ENCODE measurements at places on chromosomes 2 and 18.

DNA sequence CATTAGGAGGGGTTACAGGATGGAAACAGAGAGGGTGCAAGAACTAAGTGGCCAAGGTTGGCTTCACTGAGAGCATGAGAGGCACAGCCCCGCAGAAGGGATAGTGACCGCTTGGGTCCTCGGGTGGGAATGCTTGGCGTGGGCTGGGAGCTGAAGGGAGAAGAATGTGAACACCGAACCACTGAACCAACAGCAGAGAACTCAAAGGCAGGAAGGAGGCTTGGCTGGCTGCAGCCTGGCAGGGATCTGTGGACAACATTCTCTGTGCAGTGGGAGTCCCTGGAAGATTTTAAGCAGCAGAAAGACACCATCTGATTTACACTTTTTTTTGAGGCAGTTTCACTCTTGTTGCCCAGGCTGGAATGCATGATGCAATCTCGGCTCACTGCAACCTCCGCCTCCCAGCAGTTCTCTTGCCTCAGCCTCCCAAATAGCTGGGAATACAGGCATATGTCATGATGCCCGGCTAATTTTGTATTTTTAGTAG is 33.9 kb downstream of the SOWAHC start:
- DNase-seq: no peak

DNA sequence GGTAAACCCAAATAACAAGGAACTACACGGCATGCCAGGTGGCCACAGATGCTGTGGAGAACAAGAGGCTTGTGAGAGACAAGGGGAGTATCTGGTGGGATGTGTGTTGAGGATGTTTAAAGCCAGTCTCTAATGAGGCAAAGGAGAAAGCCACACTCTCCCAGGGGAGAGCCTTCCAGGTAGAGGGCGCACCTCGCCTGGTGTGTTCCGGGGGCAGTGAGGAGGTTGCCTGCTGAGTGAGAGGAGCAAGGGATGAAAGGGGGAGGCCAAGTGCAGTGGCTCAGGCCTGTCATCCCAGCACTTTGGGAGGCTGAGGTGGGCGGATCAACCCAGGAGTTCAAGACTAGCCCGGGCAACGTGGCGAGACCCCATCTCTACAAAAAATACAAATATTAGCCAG is 16.2 kb downstream of the SAG start:
- DNase-seq: no peak

DNA sequence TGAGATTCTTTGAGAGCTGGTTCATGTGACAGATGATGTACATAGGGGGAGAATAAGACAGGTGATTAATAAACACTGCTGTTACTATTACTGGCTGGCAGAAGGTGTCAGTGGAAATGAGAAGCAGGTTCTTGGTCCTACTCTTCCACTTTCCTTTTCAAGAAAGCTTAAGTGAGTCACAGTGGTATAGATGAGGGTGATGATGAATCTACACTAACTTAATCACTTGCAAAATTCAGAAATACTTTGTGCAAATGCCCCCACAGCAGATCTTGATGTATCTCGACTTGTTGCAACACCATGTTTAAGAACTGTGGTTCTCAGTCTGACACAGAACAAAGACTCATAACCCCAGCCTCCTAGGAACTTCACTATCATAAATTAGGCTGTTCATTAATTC is 35.9 kb upstream of the MGAT5 start:
- no peak for DNase-seq

- no peak for DNase-seq
Measured at GRCh38 chr2:168594778-168595177, 138.7 kb downstream of the CERS6 start.

DNA sequence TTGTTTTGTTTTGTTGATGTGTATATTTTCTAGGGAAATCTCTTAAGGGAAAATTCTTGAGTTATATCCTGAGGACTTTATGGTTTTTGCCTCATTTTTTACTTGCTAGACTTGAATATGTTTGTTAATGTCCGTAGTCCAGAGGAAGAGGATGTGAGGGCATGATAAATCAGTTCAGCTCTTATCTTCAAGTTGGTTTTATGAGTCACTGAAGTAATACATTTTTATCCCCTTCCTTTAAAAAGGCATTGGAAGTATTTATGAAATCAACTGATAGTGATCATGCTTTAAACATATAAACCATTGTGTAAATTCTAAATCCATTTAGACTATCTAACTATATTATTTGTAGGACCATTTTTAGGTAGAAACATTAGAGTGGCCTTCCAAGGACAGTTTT is 43.9 kb upstream of the CYBRD1 start:
- DNase-seq: no peak

Data from COLO829 (cell line).